ENCODE measurements at places on chromosomes 12 and 14.

GRCh38 chr12:1884651-1885050, 33.8 kb downstream of the CACNA2D4 start:
- no peaks in the 10 kb centered on the region for H3K4me1 ChIP-seq
- H3K36me3 ChIP-seq = no peaks in the 10 kb centered on the region
- no peak overlapping the region for H3K4me3 ChIP-seq
- no peak overlapping the region for H3K27ac ChIP-seq

- H3K4me1 ChIP-seq = no peaks in the 10 kb centered on the region
- H3K27me3 ChIP-seq = no peaks in the 10 kb centered on the region
- DNase-seq = no peak
- no peak overlapping the region for H3K4me3 ChIP-seq
These were observed 437.9 kb downstream of the AACS start for GRCh38 chr12:125503128-125503527.

DNA sequence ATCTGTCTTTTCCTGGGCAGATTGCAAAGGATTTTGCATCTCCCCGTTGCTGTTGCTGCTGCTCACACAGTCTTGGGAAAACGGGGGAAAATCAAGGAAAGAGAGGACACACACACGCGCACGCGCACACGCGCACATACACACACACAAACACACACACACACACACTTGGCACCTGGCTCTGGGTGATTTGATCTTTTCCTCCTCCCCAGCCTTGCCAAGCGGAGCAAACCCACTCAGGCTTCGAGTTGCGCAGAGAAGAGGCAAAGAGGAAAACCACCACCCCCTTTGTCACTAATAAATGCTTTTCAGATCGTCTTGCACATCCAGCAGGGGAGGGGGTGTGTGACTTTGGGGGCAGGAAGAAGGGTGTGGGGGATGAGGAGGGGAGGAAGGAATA, 965 bp upstream of the NOS1 start:
- no peaks in the 10 kb centered on the region for H3K4me1 ChIP-seq
- H3K4me3 ChIP-seq = no peak overlapping the region
- no peaks in the 10 kb centered on the region for H3K36me3 ChIP-seq
- H3K27me3 ChIP-seq = peaks cover 21% of the 10 kb centered on the region
- DNase-seq = no peak

GRCh38 chr14:54738009-54738408, 164.6 kb downstream of the GCH1 start:
- DNase-seq = no peak
- no peak overlapping the region for H3K27ac ChIP-seq
- no peak overlapping the region for H3K4me3 ChIP-seq
- H3K27me3 ChIP-seq = no peaks in the 10 kb centered on the region
- H3K4me1 ChIP-seq = no peaks in the 10 kb centered on the region

DNA sequence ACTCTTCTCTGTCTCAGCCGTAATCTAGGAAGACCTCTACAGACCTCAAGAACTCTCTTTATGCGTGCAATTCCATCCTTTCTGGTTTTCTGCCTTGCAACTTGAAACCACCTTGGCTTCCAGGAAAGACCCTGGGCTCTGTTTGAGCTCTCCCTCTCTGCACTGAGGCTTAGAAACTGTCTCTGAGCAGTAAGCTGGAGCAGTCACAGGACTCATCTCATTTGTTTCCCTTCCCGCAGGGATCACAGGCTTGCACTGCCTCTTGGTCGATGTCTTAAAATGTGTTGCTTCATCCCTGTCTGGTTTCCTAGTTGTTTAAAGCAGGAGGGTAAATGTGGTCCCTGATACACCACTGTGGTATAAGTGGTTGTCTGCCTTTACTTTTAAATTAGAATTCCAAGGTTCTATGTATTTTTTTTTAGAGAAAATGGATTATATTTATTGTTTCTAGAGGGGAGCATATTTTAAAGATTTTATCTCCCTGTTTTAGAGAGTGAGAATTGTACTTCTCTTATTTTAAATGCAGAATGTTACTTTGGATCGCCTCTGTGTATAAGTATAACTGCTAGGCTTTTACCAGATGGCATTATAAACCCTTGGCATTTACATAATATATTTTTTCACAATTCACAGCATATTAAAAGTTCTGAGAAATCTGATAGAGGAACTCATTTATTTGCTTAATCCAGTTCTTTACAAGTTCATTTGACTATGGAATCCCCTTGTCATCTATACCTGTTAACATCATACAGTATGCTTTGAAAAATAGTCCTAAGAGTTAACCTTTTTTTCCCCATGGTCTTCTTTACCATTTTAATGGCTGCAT, 26.4 kb downstream of the EID3 start:
- H3K27me3 ChIP-seq = no peaks in the 10 kb centered on the region
- no peaks in the 10 kb centered on the region for H3K36me3 ChIP-seq
- no peaks in the 10 kb centered on the region for H3K4me1 ChIP-seq
- no peak for DNase-seq

GRCh38 chr14:100294963-100295330, 11.3 kb downstream of the SLC25A29 start:
- H3K36me3 ChIP-seq = no peaks in the 10 kb centered on the region
- peak overlapping the region; percentile 33 for H3K27ac ChIP-seq
- no peak overlapping the region for H3K4me3 ChIP-seq
- no peak for DNase-seq

DNA sequence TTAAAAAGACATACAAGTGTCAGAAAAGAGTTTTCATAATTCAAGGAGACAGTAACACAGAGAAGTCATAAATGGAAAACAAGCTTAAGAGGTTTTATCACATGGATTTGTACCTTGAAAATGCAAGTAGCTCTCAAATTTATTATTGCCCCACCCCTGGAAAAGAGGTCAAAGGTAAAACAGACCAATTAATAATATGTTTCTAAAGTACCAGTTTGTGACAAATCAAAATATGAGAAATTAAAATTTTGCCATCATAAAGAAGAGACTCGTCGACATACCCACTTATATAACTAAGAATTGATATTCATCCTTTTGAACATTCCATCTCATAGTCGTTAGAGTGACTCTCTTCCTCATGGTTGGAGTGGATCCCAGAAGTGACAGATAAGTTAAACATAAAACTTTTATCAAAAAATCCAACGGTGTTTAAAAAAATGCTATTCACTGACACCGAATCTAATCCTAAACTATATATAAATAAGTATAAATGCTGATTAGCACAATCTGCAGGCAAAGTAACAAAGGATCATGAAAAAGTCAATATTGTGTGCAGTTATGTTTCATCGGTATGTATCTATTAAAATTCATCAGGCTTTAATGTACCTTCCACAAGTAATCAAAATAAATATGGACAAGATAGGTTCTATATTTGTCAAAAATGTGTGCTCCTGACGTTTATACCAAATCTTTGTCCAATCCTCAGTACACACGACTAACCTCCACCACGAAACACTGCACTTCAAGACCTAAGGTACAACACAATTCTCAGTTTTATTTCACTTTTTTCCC, 2.3 kb downstream of the CORO1C start:
- H3K4me1 ChIP-seq = no peaks in the 10 kb centered on the region
- H3K27ac ChIP-seq = peak overlapping the region; percentile 98
- no peak for DNase-seq
- peak overlapping the region; percentile 64 for H3K4me3 ChIP-seq
- H3K36me3 ChIP-seq = no peaks in the 10 kb centered on the region
- H3K27me3 ChIP-seq = no peaks in the 10 kb centered on the region

DNA sequence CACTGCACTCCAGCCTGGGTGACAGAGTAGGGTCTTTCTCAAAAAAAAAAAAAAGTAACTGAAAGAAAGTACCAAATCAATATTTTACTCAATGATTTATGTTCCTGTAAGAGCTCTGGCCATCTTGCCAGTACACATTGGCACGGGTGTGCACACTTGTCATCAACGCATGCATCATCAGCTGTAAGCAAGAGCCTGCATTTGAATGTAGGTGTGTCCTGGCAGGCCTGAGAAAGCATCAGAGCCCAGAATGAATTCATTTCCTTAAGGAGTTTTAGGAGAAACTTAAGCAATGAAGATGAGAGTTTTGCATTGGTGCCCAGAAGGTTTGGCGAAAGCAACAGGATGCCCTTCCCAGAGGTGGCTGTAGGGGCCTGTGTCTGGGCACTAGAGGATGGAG, 88.5 kb upstream of the FZD10 start:
- no peak overlapping the region for H3K27ac ChIP-seq
- no peaks in the 10 kb centered on the region for H3K36me3 ChIP-seq
- H3K27me3 ChIP-seq = no peaks in the 10 kb centered on the region
- no peak for DNase-seq

DNA sequence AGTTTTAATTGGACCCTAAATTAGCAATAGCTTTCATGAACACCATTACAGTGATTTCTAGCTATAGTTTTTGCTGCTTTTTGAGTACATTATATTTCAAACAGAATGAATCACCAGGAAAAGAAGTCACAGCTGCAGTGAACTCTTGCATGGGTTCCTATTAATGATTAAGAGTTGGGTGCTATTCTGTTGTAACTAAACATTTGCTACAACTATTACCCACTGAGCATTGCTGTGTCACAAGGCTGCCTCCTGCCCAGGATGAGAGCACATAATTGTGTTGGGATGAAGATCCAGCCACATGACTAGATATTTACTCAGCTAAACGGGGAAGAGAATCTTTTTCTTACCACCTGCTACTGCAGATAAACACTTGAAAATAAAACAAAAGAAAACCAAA, 152.7 kb downstream of the GXYLT1 start:
- no peaks in the 10 kb centered on the region for H3K27me3 ChIP-seq
- no peaks in the 10 kb centered on the region for H3K4me1 ChIP-seq
- H3K4me3 ChIP-seq = no peak overlapping the region
- no peaks in the 10 kb centered on the region for H3K36me3 ChIP-seq
- no peak overlapping the region for H3K27ac ChIP-seq
- no peak for DNase-seq

DNA sequence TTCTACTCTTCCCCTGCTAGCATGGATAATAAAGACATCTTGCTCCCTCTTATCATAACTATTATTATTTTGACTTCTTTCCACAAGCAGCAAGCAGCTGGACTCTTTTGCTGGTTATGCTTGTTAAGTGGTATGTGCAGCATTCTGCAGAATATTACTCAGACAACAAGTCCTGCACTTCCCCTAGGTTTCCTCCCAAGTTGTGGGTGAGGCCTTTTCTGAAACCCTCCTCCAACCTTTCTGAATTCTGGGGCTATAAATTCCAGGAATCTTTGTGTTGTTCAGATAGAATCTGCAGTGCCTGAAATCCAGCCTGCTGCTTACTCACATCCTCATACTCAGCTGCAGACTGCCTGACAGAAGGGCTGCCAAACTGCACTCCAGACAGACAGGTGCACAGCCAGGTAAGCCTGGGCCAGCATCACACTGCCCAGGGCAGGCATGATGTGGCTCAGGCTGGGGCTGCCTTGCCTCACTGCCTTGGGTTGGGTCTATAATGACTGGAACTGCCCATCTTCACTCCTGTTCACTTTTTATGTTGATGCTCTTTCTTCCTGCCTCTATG, 6.2 kb upstream of the DHRS2 start:
- no peaks in the 10 kb centered on the region for H3K36me3 ChIP-seq
- no peaks in the 10 kb centered on the region for H3K4me1 ChIP-seq
- H3K27ac ChIP-seq = no peak overlapping the region
- no peak for DNase-seq

DNA sequence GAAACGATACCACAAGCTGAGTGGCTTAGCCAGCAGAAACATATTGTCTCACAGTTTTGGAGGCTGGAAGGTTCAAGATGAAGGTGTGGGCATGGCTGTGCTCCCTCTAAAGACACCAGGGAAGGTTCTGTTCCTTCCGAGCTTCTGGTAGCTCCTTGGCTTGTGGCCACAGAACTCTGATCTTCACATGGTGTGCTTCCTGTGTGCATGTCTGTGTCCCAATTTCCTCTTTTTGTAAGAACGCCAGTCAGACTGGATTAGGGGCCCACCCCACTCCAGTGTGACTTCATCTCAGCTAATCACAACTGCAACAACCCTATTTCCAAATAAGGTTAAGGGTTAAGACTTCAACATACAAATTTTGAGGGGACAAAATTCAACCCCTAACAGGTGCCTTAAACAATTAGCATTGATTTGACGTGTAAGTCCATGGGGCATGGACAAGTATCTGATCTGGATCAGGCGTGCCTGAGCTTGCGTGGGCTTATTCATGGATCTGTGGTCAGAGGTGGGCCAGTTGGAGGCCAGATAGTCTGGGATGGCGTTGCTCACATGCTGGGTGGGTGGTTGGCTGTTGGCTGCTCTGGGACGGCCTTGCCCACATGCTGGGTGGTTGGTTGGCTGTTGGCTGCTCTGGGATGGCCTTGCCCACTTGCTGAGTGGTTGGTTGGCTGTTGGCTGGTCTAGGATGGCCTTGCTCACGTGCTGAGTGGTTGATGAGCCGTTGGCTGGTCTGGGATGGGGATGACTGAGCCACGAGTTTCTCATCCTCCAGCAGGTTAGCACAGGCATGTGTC, 88.5 kb downstream of the LGMN start:
- no peak for DNase-seq
- no peaks in the 10 kb centered on the region for H3K27me3 ChIP-seq
- H3K4me3 ChIP-seq = no peak overlapping the region
- no peaks in the 10 kb centered on the region for H3K4me1 ChIP-seq

GRCh38 chr12:26769611-26770010, 63.4 kb downstream of the ITPR2 start:
- no peaks in the 10 kb centered on the region for H3K36me3 ChIP-seq
- no peak overlapping the region for H3K27ac ChIP-seq
- no peaks in the 10 kb centered on the region for H3K27me3 ChIP-seq
- no peak for DNase-seq
- no peaks in the 10 kb centered on the region for H3K4me1 ChIP-seq

- H3K4me1 ChIP-seq = no peaks in the 10 kb centered on the region
- no peak for DNase-seq
- H3K27me3 ChIP-seq = no peaks in the 10 kb centered on the region
- no peak overlapping the region for H3K27ac ChIP-seq
These were observed 1.9 kb upstream of the RALGAPA1 start for GRCh38 chr14:35810963-35811362.

DNA sequence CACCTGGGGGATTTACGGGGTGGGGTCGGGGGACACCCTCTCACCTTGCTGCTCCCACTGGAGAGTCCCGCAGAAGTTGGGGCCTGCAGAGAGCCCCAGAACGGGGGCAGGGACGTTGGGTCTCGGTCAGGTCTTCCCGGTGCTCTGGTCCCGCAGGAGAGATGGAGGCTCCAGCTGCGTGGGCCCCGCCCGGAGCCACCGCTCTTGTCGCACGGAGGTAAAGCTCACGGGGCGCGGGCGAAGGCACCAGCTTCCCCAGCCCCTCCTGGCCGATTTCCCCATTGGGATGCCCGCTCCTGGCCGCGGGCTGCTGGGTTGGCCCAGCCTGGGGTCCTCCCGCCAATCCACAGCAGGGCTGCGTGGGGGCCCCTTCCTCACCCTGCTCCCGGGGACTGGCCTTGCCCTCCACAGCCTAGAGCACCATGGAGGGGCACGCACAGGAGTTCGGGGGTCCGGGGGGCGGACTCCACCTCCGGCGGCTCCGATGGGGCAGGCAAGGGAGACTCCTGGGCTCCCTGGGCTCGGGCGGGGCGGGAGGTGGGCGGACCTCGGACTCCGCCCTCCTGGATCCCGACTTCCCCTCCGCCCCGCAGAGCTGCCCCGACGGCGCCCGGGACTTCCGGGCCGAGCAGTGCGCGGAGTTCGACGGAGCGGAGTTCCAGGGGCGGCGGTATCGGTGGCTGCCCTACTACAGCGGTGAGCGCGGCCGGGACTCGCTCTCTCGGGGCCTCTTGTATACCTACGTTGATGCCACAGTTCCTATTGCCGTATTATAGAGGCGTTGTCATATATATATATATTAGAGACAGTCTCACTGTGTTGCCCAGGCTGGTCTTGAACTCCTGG, 8.4 kb downstream of the PAPLN start:
- no peak overlapping the region for H3K27ac ChIP-seq
- H3K36me3 ChIP-seq = no peaks in the 10 kb centered on the region
- H3K27me3 ChIP-seq = no peaks in the 10 kb centered on the region
- DNase-seq = no peak
- peak overlapping the region; percentile 32 for H3K4me3 ChIP-seq

Data from uterus (tissue), 4 donors.